ENCODE measurements at places on chromosomes 1 and 21.

- DNase-seq = no peak
Measured at GRCh38 chr1:119359730-119360129, 8.9 kb upstream of the HAO2 start.

DNA sequence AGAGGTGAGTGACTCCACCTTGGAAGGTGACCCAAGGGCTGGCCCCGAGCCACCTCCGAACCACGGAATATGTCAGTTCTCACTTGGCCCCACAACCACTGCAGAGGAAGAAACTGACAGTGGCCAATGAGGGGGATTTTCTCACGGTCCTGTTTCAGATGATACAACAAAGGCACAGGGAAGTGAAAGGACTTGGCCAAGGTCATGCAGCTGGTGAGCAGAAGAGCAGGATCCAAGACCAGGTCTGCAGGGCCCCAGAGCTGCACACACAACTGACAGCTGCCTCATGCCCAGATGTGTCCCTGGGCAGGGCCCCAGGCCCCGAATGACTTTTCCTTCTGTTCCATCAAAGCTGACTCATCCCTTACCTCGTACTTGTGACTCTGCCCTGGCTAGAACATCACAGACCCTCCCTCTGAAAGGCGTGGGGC is 25.8 kb upstream of the EVA1B start:
- no peak for DNase-seq

DNA sequence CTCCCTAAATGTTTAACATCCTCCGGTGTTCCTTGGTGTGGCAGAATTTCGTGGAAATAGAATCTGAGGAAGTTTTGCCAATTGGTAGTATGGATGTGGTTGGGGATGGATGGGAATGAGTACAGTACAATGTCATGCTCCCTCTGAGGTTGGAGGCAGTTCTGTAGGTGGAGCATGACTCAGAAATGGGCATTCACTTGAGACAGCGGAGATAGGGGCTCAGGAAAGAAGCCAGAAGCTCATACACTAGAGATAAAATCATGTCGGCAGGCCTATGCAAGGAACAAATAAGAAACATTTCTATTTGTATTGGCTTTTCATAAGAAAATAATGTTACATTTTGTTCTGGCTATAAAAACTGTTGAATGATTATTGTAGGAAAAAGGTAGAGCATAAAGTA is 196.0 kb downstream of the URB2 start:
- no peak for DNase-seq

- no peak for DNase-seq
Measured at GRCh38 chr1:58902830-58903513, 119.1 kb upstream of the JUN start.

DNA sequence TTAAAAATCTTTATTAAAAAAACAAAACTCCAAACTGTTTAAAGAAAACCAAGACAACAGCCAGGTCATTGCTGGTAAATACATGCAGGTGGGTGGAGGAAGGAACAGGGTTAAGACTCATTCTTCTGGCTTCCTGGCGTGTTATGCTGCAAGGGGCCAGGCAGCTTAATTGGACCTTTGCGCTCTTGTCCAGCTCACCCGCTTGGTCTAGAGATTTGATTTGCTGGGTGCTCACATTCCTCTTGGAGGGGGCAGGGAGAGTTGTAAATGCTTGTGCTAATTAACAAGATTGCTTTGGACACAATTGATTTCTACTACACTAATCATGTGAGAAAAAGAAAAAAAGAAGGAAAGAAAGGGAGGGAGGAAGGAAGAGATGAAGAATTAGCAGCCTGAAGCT is 10.5 kb downstream of the CEP104 start:
- DNase-seq = no peak

GRCh38 chr1:51203121-51203873 is 32.8 kb upstream of the RNF11 start:
- no peak for DNase-seq

- no peak for DNase-seq
Measured at GRCh38 chr1:204651843-204652421, 33.6 kb downstream of the LRRN2 start.

GRCh38 chr1:65668368-65668767 is 124.3 kb upstream of the PDE4B start:
- no peak for DNase-seq

DNA sequence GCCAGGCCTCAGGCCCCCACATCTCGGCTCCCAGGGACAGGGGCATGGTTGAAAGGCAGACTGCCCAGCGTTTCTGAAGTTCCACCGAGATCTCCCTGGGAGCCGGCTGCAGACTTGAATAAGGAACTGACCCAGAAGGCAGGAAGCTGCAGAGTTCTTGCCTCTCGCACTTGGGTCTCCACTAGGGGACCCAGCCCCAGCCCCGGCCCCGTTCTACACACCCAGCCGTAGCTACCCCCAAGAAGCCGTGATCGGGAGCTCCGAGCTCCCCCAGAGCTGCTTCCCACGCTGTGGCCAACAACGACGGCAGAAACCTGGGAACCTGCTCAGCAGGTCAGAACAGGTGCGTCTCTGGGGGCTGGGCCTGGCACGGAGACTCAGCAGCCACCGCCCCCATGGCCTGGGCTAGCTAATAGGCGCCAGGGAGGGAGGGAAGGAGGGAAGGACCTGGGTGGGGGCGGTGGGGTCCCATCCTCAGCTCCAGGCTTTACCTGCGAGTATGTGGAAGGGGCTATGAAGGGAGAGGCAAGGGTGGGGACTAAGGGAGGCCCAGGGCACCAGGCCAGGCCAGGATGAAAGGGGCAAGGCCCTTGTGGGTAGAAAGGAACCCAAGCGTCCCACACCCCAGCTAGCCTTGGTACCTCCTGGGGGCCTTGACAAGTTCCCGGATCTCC is at the start of gene NECTIN4:
Gene NECTIN4, minus strand, starts transcription at position 308 of the 674 bp plus-strand sequence. Its CDS starts 262 bp downstream, at position 46.
- DNase-seq = no peak

- no peak for DNase-seq
Measured at GRCh38 chr1:151065089-151065645, 5.0 kb downstream of the MLLT11 start.

- no peak for DNase-seq
Measured at GRCh38 chr1:98697781-98698180, 36.3 kb downstream of the SNX7 start.

DNA sequence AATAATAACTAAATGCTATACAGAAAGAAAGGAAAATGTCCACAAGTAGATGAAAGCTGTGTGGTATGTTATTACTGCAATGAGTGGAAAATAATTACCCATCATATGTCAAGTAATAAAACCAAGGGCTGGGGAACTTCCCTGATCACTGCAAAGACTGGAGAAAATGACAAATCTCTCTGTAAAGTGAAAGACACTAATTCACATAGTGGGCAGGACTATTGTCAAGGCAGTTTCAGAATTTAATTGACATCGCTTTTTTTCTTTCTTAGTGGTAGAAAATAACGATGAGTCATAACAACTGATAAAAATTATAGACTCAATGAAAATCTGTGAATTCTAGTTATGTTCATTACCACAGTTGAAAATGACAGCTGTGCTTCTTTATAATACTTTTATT is 153.7 kb upstream of the ST6GALNAC5 start:
- DNase-seq = no peak

DNA sequence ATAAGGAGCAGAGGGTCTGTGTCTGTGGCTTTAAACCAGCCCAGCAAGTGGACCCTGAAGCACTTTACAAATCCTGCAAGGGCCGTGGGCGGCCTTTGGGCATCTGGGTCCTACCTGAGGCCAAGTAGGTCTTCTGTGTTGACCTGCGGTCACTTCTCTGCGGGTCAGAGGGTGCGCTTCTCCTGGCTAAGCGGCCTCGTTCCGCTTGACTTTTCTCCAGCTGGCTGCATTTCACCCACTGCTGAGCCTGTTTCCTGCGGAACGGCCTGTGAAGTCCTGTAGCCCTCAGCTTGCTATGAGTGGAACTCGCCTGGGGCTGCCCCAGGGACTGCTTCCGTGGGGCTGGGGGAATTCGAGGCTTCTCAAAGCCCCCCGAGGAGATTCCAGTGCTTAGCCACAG is 43.3 kb downstream of the SLC37A1 start:
- DNase-seq = no peak

DNA sequence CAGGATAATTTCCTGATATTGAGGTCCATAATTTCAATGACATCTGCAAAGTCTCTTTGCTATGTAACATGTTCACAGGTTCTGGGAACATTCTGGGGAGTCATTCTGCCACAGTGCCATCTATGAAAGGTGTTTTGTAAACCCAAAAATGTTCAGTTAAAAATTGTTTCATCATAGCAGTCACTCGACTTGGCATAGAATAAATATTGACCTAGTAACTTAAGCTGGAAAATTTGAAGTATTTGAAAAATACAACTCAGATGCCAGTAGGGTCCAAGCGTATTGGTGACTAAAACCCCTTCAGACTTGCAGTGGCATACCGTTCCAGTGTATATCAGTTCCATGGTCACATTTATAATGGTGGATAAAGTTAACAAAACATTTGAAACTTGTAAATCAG is 6.8 kb downstream of the DESI2 start:
- no peak for DNase-seq

- DNase-seq = no peak
Measured at GRCh38 chr1:68111519-68112436, 61.4 kb upstream of the DIRAS3 start.

GRCh38 chr1:219088778-219089557 is 84.7 kb upstream of the LYPLAL1 start:
- no peak for DNase-seq

- DNase-seq = no peak
Measured at GRCh38 chr1:203871114-203871880, 9.9 kb downstream of the SNRPE start.

GRCh38 chr1:201530741-201531531 is 8.0 kb upstream of the NAV1 start:
- no peak for DNase-seq

- DNase-seq = no peak
Measured at GRCh38 chr1:240096974-240097373, 5.3 kb downstream of the FMN2 start.

DNA sequence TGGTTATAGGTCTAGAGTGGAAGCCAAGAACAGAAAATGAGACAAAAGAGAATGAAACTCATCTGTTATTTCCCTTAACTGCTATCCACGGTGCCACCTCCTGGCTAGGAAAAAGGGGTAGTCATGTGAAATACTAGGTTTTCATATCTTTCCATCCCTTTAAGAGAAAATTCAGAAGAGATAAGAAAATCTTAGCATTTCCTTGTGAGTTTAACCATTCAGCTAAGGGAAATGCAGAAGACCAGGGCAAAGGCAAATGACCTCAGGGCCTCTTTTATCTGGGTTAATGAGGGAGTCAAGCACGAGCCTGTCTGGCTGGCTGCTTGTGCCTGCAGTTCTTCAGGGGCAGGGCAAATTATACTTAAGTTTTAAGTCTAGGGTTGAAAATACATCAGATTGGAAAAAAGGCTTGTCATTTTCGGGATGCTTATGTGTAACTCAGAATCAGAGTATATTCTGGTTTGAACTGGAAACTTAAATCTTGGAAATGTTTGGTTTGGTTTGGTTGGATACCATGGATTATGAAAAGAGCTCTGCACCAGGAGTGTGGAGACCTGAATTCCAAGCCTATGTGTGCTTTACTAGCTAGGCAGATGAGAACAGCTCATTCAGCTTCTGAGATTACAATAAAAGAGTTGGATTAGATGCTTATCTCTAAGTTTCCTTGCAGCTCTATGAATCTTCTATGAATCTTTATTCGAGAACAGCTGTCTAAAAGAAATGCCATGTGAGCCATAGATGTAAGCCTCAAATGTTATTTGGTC is 19.9 kb downstream of the NIBAN1 start:
- DNase-seq = no peak

- DNase-seq = no peak
Measured at GRCh38 chr1:54127594-54128300, 25.1 kb downstream of the CDCP2 start.

GRCh38 chr1:21914880-21915640 is 22.1 kb downstream of the HSPG2 start:
- DNase-seq = no peak

- no peak for DNase-seq
Measured at GRCh38 chr21:41428311-41428710, 2.3 kb downstream of the MX1 start.

- DNase-seq = peak; percentile 57
Measured at GRCh38 chr1:165639821-165640623, 9.0 kb downstream of the MGST3 start.

DNA sequence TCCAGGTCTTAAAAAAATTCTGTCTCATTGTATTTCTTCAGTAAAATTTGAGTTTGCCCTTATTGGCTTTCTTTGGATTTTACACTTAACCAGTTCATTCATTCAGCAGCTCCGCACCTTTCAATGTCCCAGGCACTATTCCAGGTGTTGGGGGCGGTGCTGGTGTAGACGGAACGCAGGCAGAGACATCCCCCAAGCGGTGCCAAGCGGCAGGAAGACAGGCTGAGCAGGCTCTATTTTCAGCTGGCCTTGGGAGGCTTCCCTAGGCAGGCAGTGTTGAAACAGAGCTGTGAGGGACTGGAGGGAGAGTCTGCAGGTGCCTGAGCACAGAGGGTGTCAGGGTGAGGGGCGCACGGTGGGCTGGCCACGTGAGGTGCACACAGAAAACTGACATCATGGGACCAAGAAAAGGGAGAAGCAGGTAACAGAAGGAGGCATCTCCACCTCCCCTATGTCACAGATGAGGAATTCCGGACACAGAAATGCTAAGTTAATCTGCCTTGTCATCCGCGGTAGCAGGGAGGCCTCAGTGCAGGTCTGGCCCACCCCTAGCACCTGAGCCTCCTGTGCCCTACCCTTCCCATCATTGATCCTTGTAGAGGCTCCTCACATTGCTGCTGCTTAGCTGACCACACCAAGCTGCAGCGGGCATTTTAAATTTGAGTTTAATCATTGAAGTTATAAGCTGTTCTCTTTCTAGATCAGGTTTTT is 40.8 kb downstream of the SLC37A1 start:
- no peak for DNase-seq

DNA sequence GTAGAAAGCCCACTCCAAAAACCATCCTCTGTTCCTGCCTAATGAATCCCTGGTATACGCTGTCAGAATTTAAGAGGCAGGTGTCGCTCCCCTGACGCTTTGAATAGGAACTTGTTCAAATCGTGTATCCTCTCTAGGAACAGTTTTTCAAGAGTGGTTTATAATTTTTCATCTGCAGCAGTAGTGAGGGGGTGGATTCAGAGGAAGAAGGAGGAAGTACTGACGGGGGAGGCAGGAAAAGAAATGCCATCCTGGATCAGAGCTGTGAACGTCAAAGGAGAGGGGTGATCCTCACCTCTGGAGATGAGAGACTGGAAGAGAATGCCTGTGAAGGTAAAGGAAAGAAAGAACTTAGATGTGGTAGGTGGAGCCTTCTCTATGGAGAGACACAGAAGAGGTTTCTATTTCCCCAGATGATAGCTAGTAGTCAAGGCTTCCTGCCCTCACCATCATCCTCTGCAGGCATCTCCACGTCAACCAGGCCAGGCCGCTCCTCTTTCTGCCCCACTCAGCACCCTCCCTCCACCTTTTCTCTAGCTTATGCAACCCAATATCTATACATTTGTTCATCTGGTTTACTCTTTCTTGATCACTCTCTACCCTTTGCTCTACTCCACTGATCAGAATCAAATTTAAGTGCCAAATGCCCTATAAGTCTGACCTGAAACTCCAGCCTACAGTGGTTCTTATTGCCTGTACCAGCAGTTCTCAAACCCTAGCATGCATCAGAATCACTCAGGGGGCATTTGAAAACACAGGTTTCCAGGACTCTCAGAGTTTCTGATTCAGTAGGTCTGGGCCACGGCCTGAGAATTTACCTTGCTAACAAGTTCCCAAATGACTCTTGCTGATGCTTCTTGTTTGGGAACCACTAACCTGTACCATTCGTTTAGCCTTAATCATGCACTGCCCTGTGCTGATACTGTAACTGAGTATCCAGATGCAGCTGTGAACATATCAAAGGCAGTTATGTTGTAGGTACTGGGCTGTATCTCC is 13.1 kb upstream of the BCL9 start:
- DNase-seq = no peak

Data from stimulated activated effector memory CD8-positive, alpha-beta T cell treated with anti-CD3 and anti-CD28 coated beads, Interleukin-12 subunit alpha, Interleukin-12 subunit beta, amount 100 ng/mL, for 72 hours (primary cell).